Stimulated activated CD8-positive, alpha-beta memory T cell treated with anti-CD3 and anti-CD28 coated beads, Interleukin-15, amount 100 ng/mL, for 4 hours (primary cell): ENCODE measurements at places on chromosomes 7 and 10.

DNA sequence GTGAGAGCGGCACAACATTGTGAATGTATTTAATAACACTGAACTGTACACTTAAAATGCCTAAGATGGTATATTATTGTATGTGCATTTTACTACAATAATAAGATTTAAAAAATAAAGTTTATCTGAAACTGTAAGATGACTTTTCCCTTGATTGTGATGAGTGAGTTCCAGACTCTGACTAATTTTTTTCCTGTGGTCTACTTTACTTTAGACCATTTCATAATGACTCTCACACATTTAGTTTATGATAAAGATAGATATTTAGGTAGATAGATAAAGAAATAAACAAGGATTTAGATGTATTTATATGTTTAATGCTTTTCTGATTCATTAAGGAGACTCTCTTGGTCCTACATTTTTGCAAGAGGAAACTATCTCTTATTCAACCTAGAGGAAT, 835.9 kb upstream of the SORCS1 start:
- no peak for DNase-seq

DNA sequence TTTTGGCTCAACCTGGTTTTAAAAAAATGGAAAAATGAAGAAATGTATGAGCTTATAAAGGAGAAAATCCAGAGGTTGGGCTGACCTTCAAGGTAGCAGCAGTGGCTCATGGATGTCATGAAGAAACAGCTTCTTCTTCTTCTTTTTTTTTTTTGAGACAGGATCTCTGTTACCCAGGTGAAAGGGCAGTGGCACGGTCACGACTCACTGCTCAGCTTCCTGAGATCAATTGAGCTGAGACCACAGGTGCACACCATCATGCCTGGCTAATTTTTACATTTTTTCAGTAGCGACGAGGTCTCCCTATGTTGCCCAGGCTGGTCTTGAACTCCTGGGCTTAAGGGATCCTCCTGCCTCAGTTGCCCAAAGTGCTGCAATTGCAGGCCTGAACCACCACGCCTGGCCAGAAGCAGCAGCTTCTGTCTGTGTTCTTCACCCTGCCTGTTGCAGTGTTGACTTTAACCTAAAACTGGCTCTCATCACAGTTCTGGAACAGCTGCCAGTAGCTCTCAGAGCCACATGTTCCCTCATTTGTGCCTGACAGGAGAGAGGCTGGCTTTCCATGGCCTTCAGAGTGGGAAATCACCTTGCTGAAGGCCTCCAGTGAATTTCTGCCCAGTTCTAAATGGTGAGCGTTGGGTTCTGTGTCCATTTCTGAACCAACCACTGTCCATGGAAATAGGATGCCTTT, 117.7 kb downstream of the PFKFB3 start:
- DNase-seq = no peak

DNA sequence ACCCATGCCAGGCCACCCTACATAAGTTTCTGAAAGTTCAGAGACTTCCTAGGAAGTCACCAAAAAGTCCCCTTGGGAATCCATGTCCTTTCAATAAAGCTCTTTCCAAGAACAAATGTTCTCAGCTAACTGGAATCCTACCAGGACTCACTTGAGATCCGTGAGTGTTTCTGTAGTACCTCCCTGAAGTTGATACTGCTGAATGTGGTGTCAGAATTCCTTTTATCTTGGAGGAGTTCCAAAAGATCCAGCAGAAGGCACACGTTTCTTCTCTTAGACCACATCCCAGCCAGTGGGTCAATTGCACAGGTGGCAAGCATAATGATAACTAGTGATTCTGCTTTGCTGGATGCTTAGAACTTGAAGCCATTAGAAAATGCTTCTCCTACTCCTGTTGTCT, 689.7 kb upstream of the IGFBP3 start:
- no peak for DNase-seq

- no peak for DNase-seq
Observed at GRCh38 chr7:95045236-95045923, 138.0 kb downstream of the PPP1R9A start.

DNA sequence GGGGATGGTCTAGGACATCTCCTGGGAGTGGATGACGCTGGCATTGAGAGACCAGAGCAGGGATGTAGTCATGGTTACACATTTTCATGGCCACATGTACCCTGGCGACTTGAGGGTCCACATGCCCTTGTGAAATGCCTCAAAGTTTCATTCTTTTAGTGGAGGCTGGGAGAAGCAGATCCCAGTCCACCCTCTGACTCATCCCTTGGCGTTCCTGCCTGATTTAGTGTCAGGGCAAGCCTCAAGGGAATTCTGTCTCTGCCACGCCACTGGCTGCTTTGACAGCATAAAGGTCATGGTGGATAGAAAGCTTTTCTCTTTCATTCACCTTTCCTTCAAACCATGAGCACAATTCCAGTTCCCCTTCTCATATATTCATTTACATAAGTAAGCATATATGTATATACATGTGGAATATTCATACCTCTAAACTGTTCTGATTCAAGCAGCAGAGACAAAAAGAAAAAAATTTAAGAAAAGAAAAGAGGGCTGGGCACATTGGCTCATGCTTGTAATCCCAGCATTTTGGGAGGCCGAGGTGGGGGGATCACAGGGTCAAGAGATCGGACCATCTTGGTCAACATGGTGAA, 21.8 kb upstream of the KIF5B start:
- DNase-seq = no peak

- DNase-seq = no peak
Observed at GRCh38 chr7:4998910-4999309, 39.9 kb upstream of the MMD2 start.

DNA sequence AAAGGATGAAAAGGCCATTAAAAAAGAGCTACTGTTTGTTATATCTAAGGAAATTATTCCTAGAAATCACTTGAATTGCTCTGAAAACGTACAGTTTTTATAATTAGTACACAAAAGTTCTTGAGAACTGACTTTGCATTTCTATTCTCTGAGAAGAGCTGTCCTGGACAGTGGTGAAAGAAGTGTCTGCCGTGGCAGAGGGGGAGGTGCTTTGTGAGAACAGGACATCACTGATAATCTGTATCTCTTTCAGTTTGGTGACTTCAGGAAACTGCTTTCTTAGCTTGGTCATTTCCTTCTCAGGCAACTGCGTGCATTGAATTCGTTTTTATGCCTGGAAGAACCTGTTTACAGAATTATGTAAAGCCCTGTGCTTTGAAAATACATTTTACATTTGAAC, 52.1 kb downstream of the POLL start:
- no peak for DNase-seq

DNA sequence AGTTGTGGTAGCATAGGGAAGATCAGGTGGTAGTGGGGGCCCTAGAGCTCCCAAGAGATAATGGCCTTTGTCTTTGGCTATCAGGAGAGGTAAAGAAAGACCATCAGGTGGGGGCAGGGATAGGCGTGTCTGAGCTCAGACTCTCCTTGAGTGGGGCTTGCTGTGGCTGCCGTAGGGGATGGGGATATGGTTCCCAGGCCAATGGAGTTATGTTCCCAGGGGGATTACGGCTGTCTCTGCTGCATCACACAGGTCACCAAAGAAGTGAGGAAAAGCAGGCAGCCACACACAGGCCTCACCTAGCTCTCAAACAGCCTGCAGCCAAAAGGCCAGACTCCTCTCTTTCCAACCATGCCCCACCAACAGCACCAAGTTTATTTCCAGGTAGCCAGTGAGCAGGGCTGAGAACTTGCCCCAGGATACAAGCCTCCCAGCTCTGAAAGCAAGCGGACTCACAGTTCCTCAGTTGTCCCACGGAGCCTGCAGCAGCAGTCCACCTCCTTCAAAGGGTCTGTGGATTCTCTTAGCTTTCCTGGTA, 37.6 kb upstream of the C1QL3 start:
- DNase-seq = no peak

- no peak for DNase-seq
Observed at GRCh38 chr10:97140902-97141745, 44.6 kb downstream of the SLIT1 start.

GRCh38 chr10:14378387-14378960, 47.8 kb upstream of the FRMD4A start:
- no peak for DNase-seq

DNA sequence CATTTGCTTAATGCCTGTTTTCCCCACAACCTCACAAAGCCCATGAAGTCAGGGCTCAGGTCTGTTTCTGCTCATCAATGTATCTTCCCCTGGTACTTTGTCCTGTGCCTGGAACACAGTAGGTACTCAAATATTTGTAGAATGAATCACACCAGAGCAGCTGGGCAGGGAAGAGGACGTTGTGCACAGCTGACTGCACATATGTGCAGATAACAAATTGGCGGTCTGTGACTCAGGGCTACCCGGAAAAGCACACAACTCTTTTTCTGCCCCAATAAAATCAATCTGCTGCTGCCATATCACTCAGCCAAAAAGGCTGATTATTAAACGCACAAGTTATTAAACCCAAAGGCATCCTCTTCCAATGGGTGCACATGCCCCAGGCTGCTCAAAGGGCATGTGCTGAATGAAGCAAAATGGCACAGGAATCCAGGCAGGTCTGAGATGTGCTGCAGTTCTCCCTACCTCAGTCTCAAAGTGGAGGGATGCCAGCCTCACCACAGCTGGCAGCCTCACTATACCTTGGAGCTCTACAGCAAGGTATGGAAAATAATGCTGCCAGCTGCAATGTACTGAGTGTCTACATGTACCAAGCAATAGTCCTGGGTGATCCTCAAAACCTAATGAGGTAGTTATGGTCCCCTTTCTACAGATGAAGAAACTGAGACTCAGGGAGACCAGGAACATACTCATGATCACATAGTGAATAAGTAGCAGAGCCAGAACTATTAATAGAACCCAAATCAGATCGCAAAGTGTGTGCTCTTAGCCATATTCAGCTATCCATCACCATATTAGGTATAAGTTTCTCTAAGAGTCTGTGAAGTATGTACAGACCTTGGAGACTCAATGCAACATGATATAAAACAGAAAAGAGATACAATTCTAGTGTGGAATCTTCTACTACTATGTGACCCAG, 43.4 kb downstream of the SORBS1 start:
- no peak for DNase-seq

DNA sequence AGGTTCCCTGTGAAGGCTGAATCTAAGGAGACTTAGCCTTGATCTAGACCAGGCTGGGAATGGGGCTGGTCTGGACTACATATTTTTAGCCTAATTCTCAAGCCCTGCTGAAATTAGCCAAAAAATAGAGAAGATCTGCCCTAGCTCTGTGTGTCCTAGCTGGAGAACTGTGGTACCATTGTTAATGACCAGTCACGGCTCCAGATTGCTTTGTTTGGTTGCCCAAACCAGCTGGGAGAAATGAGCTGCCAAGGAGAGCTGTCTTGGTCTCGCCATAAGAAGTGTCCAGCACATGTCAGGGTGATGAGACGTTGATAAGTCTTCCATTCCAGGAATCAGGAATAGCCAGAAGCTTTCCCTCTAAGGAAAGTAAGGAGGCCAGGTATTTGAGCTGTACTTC, 20.7 kb downstream of the GBX1 start:
- no peak for DNase-seq

DNA sequence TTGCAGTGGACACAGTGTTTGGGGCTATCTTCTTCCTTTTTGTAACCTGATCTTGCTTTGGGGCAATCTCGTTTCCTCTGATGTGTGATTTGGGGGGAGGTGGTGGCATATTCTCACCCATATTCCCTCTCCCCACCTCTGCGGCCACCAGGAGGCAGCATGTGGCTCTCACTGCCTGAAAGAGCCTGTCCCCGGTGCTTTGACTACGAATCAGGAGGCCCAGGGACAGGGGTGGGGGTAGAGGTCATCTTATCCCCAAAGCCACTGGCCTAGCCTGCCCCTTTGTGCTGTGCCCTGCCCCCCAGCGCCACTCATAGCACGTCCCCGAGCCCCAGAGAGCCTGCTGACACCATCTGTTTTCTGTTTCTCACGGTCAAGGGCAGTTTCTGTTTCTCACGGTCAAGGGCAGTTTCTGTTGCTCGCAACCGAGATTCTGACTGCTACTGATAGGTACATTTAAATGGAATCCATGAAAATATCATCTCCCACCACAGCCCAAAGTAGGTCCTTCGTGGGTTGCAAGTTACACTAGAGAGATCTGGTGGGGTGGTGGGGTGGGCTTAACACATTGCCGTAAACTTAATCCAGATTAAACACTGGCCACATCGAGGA, 28.2 kb downstream of the PHYH start:
- DNase-seq = peak; percentile 3

GRCh38 chr7:69871886-69872569, 273.8 kb downstream of the AUTS2 start:
- no peak for DNase-seq

GRCh38 chr10:28594406-28594805, 61.5 kb downstream of the WAC start:
- DNase-seq = no peak

DNA sequence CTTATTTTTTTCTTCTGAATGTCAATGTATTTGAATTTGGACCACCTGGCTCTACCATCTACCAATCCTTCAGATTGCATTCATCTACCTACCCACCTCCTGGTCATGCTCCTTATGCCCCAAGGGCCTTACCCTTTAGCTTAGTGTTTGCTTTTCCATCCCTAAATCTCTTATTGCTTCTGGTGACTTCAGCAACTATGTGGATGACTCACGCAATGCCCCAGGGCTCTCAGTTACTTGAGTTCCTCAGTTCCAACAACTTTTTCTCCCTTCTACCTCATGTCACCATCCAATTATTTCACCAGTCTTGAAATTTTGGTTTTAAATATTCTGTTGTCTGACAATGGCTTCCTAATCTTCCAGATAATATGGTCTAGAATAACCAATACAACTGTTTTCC, 118.9 kb downstream of the CFAP58 start:
- no peak for DNase-seq

DNA sequence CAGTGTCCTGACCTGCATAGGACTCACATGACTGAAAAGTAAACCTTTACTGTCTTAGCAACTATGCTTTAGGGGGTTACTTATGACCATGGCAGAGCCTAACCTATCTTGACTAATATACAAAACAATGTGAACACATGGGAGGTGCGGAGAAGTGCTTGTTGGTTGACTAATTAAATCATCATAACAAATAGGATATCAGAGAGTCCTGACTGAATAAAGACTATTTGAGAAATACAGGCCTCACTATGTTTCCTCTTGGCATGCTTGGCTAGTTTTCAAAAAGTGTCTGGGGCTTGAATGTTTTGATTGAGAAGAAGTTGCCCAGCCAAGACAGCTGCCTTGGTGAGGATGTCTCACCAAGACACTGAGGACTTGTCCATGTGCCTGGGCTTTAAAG, 104.4 kb upstream of the PHYHIPL start:
- DNase-seq = no peak

DNA sequence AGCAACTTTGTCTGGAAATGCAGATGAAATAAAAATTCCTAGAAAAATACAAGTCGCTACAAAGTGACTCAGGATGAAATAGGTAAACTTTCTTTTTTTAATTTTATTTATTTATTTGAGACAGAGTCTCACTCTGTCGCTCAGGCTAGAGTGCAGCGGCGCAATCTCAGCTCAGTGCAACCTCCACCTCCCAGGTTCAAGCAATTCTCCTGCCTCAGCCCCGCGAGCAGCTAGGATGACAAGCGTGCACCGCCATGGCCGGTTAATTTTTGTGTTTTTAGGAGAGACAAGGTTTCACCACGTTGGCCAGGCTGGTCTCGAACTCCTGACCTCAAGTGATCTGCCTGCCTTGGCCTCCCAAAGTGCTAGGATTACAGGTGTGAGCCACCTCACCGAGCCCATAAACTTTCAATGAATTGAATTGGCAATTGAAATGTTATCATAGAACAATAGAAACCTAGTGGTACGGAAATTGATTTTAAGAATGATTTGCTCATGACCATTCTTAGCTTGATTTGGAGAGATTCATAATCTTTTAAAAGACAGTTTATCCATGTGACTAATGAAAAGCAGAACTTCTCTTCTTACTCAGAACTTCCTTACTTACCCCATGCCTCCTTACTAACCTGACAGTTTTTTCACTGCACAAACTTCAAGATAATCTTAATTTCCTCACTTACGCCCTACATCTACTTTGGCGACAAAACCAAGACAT, 161.7 kb downstream of the FAM107B start:
- no peak for DNase-seq
